ENCODE measurements at places on chromosomes 2 and 18. TPM values are rescaled to one million over a fixed set of nuclear protein-coding genes. Genes with fewer than 3 reads are reported as not detected.

ATOH8 gene
- 6.9 TPM for total RNA-seq

- no peak for DNase-seq
Observed at GRCh38 chr2:163771596-163771995, 35.8 kb upstream of the FIGN start.

- no peak for DNase-seq
Observed at GRCh38 chr2:35297403-35297802, 1058.2 kb upstream of the CRIM1 start.

DNA sequence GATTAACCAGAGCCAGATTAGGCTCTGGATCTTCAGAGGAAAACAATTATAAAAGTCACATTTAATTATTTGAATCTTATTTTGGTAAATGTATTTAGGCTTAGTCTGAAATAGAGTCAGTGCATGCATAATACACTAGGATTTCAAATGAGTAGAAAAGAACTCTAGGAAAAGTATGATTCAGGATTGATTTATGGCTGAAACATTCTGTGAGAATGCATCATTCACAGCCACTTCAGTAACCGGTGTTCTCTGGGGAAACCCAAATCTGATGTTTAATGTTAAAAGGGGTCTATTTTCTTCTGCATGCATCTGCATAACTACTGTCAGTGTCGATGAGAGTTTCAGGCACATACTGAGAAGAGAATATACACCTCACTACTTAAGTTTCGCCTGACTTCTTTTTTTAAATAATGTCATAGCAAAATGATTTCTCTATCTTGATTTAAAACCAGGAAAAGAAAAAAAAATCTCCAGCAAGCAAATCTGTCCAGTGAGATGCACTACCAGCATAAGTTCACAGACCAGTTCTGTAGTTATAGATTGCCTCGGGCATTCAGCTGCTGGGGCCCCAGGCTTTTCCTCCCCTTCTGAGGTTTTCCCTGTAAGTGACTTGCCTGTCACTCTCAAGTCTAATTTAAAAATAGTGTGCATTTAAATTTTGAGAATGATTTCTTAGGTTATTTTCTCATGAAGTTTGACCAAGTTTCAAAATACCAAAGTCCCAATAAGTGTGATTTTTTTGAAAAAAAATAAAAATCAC lies 501.5 kb downstream of the NR4A2 start:
- no peak for DNase-seq

- no peak for DNase-seq
Observed at GRCh38 chr2:145806546-145806945, 1286.6 kb upstream of the ZEB2 start.

DNA sequence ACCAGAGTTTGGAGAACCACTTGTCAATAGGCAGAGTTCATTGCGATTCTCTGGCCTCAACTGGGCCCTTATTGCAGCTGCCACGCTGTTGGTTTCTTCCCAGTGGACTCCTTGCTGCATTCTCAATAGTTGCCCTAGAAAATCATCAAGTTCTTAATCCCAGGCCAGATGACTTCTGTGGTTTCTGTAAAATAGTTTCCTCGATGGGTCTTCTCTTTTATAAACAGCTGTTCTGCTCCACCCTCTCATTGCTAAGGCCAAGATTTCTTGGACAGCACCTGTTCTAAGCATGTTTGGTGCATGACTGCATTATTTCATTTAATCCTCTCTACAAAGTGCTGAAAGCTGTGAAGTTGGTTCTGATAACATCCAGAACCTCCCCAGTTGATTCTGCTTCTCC lies 131.0 kb downstream of the BCL2L11 start:
- DNase-seq: no peak

DNA sequence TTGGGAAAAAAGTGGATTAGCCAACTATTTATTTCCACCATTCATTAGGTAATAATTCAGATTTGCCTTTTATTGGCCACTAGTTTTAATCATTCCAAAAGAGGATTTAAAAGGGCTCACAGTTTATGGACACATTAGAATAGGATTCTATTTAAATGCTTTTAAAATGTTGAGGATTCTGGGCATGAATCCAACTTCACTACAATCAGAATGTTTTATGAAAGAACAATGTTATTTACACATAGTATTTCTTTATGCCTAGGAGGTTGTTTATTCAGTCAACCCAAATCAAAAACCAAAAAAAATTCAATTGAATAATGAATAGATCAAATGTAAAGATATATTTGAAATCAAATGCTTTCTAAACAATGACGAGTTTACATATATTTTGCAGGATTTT lies 232.2 kb downstream of the GULP1 start:
- no peak for DNase-seq

GCKR gene
- total RNA-seq: 0.42 TPM

CIB4 gene
- not detected for total RNA-seq

DNA sequence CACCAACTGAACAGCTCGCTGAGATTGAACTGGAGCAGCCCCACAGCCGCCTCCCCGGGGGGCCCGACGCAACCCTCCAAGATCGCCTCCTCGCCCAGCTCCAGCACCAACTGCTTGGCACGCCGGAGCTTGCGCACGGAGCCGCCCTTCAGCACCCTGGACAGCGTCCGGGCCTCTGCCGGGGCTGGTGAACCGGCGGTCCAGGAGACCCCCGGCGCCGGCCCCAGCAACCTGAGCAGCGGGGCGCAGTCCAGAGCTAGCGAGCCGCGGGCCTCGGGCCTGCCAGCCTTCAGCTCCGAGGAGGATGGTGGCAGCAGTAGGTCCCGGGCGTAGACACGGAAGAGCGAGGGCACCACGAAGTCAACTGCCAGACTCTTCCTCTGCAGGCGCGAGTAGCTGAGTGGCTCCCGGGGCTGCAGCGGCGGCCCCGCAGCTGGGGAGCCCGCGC lies 1.2 kb downstream of the ALK start:
- peak; percentile 91 for DNase-seq

GRCh38 chr2:200352636-200353035 lies 46.1 kb downstream of the SPATS2L start:
- DNase-seq: no peak

DNA sequence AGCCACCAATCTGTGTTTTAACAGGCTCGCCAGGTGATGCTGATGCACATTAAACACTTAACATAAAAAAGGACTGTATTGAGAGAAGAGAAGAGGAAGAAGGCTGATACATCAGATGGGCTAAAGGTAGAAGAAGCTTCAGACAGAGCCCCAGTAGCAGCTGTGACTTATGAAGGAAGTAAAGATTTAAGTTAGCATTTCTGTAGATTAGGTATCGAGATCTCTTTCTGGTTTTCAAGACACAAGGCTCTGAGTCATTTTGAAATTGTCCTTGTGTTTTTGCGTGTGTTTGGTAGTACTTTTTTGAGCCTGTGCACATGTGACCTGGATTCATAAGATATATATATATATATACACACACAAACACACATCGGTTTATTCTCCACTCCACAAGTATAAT lies 40.6 kb upstream of the GCFC2 start:
- DNase-seq: no peak

GRCh38 chr2:109382226-109382895 lies 231.4 kb downstream of the SEPTIN10 start:
- no peak for DNase-seq

DNA sequence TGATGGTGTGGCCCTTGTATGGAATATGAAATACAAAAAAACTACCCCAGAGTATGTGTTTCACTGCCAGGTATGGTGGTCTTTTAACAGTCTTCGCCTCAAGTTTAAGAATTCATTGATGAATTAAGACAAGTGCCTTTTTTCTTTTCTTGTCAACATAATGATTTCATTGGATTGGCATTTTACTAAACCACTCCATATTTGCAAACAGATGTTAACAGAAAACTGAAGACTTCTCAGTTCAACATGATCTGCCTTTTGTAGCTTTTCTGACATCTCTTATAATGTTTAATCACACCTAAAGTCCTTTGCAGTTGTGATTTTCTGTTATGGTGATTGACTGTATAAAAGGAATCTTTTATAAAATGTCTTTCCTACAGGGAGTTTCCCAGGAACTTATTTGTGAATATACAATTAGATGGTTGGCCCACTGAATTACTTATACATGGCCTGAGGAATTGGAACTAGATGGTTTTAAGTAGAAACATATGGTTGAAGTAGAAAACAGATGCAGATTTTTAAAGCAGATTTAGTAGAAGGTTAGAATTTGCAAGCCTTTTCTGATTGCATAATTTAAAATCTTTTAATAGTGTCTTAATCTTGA lies 39.7 kb downstream of the DYNC1I2 start:
- DNase-seq: no peak

- DNase-seq: no peak
Observed at GRCh38 chr2:96965781-96966514, 20.4 kb downstream of the FAM178B start.

GRCh38 chr2:241314226-241315092 lies 1.0 kb downstream of the HDLBP start:
- no peak for DNase-seq

- no peak for DNase-seq
Observed at GRCh38 chr2:71743995-71744675, 290.8 kb downstream of the DYSF start.

DNA sequence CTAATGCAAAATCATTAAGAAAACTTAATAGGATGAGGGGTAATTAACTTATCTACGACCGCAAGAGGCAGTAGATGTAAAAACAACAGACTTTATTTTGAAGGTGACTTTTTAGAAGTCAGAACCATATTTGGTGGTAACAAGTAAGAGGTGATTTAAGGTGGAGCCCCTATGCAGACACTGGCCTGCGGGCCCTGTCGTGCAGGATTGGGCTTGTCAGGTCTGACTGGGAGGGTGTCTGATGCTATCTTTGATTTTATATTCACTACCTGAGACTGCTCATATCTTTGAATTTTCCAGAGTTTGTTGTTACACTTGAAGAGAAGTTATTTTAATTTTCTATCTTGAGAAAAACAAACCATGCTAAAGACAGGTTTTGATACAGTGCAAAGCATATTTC lies 29.1 kb upstream of the SCLY start:
- no peak for DNase-seq

DNA sequence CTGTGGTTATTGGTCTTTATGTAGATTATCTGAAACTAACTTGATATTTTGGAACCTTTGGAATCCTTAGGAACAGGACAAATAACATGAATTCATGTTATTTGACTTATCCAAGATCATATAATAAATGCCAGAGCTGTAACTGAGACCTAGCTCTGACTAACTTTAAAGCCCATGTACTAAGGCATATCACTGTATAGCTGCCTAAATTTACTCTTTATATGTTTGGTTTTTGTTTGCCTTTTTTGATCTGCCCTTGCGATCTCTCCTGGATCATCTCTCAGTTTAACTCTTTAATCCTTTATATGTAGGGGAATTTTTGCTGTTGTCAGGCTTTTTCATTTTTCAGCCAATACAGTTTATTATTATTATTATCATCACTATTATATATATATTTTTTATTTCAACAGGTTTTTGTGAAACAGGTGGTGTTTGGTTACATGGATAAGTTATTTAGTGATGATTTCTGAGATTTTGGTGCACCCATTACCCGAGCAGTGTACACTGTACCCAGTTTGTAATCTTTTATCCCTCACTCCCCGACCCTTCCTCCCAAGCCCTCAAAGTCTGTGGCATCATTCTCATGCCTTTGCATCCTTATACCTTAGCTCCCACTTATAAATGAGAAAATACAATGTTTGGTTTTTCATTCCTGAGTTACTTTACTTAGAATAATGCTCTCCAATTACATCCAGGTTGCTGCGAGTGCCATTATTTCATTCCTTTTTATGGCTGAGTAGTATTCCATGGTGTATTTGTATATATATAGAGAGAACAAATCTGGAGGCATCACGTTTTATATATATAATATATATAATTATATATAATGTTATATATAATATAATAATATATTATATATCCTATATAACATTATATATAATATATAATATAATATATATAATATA lies 48.9 kb downstream of the APLF start:
- no peak for DNase-seq

DNA sequence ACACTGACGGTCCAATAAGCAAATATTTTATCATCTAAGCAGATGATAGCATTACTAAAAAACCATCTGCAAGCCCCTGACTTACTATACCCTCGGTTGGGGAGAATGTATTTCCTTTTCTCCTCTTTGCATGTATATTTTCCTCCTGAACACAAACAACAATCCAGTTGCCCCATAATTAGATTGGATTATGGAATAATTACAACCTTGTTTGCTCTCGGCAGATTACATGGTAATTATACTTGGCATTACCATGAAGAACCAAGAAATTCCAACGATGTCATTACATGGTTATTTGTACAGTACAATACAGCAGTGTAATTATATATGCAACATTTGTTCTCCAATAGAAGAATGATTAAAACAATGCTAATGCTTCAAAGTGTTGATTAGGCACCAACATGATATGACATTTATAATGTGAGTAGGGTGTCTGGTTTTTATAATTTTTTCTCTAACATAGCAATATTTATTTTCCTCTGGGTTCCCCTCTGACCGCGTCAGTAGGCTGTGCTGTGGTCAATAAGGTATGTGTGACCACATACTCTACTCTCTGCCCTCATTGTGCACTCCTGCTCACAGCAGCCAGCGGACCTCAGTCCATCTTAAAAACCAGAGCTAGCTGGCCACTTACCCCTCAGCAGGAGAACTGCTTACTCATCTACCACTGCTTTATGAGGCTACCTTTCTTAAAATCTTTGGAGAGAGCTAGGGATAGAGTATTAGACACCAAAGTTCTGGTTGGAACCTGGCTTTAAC lies 176.1 kb downstream of the INSIG2 start:
- no peak for DNase-seq

GRCh38 chr18:10140461-10141282 lies 226.9 kb downstream of the VAPA start:
- no peak for DNase-seq

SLC9A2 gene
- total RNA-seq: not detected

DNA sequence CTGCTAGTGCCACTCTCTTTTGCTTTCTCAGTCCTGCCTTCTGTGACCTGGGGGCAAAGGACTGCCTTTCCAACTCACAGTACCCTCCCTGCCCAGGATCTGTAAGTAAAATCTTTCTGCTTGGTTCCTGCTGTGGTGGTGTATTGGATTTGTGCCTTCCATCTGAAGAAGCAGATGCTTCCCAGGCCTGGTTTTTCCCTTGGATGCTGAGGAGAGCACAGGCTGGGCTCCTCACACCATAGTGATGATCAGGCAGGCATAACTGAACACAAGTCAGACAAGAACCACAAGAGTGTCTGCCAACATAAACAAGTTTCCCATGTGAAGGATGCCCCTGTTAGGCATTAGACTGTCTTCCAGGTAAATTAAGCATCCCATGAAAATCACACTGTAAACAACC lies 121.3 kb upstream of the NRXN1 start:
- no peak for DNase-seq

Measured in neural crest cell (in vitro differentiated cells).